Putamen (tissue), 1 donor: ENCODE measurements at places on chromosomes 11 and 22.

- DNase-seq = no peak
Observed at GRCh38 chr11:45930951-45931570, 8.6 kb downstream of the LARGE2 start.

DNA sequence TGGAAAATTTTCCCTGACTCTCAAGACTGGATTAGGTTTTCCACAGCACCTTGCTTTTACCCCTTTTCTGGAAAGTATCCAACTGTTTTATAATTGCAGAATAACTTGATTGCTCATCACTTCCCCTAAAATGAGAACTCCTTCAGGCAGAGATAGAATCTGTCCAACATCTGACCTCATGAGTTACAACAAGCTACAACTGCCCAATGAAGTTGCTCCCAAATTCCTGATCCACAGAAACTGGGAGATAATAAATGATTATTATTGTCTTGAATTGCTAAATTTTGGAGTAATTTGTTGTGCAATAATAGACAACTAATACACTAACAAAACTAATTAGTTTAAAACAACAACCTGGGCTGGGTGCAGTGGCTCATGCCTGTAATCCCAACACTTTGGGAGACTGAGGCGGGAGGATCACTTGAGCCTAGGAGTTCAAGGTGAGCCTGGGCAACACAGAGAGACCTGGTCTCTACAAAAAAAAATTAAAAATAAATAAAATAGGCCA is 10.0 kb upstream of the CCDC83 start:
- DNase-seq = no peak

- DNase-seq = no peak
Observed at GRCh38 chr11:129213261-129213660, 21.1 kb upstream of the ARHGAP32 start.

DNA sequence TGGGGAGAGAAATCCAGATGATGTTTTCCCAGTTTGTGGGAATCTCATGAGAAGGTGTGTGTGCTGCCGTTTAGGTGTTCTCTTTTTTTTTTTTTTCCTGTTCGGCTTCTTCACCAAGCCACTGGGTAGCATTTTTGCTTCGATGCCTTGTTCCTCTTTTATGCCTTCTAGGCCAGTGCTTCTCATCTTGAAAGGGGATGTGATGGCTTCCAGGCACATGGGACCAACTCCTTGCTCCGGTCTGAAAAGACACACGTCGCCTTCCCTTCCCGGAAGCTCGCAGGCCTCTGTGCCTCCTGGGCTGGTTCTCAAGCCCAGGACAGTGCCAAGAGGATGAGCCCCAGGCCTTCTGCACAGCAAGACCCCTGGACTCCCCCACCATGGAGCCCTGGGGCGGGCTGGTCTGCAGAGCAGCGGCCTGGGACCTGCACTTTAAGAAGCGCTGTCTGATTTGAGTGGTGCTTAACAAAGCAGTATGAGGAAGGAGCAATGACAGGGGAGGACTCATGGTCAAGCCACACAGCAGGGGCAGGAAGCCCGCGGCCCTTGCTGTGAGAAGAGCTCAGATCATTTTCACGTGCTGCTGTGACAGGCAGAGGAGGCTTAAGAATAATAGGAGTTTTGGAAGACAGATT is 158.8 kb downstream of the MPPED1 start:
- no peak for DNase-seq

- DNase-seq = no peak
Observed at GRCh38 chr11:81674211-81674610, 1059.5 kb downstream of the FAM181B start.

GRCh38 chr11:62280452-62280851 is 10.5 kb downstream of the SCGB2A2 start:
- no peak for DNase-seq

- DNase-seq = no peak
Observed at GRCh38 chr11:130217133-130218031, 57.8 kb downstream of the ST14 start.

- DNase-seq = no peak
Observed at GRCh38 chr11:123454060-123454651, 24.1 kb downstream of the GRAMD1B start.

DNA sequence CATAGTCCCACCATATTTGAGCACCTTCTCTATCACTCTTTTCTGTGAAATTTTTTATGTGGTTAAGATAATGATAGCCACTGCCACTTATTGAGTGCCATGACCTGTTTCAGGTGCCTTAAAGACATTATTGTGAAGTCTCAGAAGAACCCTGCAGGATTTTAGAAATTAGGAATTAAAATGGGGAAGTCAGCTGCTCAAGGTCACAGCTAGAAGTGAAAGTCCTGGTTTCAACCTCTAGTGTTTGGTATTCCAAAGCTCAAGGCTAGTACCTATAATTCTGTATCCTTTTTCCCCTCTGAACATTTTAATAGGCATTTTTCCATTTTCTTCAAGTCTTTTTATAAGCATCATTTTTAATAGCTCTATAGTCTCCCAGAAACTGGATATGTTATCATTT is 9.0 kb upstream of the RRM1 start:
- DNase-seq = no peak

GRCh38 chr22:30969532-30970355 is 679 bp downstream of the TUG1 start:
- no peak for DNase-seq

DNA sequence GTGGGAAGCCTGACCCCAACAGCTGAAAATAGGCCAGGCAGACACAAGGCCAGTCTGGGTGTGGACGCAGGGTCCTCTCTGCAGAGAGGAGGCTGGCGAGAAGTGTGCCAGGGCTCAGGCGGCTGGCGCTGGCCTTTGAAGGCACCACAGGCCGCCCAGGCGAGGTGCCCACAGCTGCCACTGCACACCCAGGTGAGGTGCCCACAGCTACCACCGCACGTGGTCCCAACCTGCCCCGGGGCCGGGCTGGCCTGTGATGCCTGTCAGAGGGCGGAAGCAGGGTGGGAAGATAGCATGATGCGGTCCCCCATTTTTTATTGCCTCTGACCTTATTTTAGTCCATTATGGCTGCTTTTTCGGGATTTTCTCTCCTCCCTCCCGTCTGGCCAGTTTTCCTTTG is 1303.9 kb downstream of the BRD1 start:
- DNase-seq = no peak
